ENCODE measurements at places on chromosomes 1 and 21. TPM values are rescaled to one million over a fixed set of nuclear protein-coding genes. Genes with fewer than 3 reads are reported as not detected.

GRCh38 chr1:1371746-1372711 is 3.0 kb downstream of the AURKAIP1 start:
- DNase-seq: no peak

- no peak for DNase-seq
Measured at GRCh38 chr1:175145899-175146528, 46.6 kb downstream of the KIAA0040 start.

DNA sequence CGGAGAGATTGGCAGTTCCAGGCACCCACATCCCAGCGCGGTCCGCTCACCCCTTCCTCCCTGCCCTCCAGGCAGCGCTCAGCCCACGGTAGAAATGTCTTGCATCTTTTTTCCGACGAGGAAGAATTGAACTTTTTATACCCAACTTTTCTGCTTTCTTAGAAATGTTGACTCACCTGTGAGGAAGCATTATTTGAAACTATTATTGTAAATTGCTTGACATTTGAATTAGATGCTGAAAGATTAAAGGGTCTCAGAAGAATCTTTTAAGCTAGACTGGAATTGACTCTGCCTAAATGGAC is 912 bp upstream of the SIPA1L2 start:
- no peak for DNase-seq

- no peak for DNase-seq
Measured at GRCh38 chr1:198919667-198920398, 281.0 kb downstream of the PTPRC start.

- no peak for DNase-seq
Measured at GRCh38 chr1:186775036-186775435, 53.7 kb upstream of the PLA2G4A start.

DNA sequence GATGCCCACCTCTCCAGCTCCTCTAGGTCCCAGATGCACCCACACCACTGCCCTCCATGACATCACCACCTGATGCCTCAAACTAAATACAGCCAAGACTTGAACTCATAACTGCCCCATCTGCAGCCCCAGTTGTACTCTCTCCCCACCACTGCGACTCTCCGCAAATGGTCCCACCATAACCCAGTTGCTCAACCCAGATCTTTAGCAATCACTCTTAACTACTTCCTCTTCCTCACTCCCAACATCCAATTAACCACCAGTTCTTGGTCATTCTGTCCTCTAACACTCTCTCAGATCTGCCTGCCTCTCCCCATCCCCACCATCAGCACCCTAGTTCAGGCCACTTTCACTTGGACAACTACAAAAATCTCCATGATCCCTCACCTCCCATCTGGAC is 36.8 kb upstream of the PLA2G2C start:
- no peak for DNase-seq

GRCh38 chr1:202159534-202160371 is 649 bp downstream of the PTPN7 start:
- no peak for DNase-seq

Gene TFF2
- not detected for polyA plus RNA-seq

Gene UMODL1
- 0.31 TPM for polyA plus RNA-seq
